ENCODE measurements at places on chromosomes 1 and 21.

DNA sequence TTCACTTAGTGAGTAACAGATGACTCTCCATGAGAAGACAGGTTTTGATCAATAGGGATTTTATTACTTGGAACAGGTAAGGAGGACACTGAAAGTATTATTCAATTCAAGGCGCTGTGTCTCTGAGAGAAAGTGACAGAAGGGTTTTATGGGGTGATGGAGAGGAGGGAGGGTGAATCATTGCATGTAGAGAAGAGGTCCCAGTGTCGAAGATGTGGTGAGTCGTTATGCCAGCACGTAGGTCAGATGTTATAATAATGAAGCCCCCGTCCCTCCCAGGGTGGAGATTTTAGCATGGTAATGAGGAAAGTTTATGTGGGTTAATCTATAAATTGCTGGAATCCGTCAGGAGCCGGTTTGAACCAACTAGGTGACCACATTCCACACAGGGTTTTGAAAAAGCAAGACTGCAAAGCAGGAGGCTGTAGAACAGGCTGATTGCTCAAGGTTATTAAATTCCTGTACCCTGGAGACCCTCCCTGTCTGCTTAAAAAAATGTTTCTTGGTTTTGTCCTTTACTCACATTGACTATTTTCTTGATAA lies 586.4 kb upstream of the TMPRSS15 start:
- DNase-seq: no peak

DNA sequence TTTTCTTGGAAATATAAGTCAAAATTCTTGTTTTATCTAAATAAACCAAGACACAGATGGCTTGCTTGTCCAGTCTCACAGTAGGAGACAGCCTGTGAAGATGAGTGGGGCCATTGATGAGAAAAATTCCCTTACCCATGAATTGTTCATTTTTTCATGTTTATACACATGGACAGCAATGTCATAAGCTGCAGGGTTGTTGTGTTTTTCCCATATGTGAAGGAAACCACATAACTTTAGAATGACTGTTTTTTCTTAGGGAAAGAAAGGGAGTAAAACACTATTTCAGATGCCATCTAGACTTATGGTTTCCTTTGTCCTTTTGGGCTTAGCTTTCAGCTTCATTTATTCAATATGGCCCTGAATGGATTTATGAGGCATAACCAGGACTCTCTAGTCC lies 622.5 kb upstream of the NR5A2 start:
- no peak for DNase-seq

GRCh38 chr1:171622152-171622462 lies at the start of gene MYOCOS:
Gene MYOCOS (plus strand): TSS chr1:171622243. CDS start chr1:171623884, 1,641 bp downstream.
- no peak for DNase-seq

GRCh38 chr1:20903437-20903836 lies 116.3 kb upstream of the HP1BP3 start:
- DNase-seq: no peak

- no peak for DNase-seq
Observed at GRCh38 chr1:199336745-199337640, 690.5 kb upstream of the NR5A2 start.

GRCh38 chr1:159171254-159171687 lies at the start of gene CADM3:
Gene CADM3 (plus strand): TSS chr1:159171615. CDS start chr1:159171766, 151 bp downstream.
- DNase-seq: no peak

- DNase-seq: no peak
Observed at GRCh38 chr1:69657971-69658370, 90.2 kb downstream of the LRRC7 start.

DNA sequence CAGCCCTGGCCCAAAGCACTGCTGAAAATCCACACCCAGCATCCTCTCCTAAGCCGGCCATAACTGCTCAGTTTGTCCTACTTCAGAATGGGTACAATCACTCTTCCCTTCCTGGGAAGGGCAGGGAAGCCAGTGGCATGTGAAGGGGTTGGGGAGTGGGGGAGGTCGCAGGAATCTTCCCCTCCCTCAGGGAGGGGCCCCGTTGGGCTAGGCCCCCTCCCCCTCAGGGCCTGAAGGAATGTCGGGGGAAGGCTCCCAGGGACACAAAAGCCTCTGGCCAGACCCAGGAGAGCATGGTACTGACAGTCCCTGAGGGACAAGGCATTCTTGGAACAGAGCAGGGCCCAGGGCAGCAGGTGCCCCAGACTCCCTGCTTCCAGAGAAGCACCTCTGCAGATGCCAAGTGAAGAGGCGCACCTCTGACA lies 1.2 kb downstream of the ELOVL1 start:
- no peak for DNase-seq

DNA sequence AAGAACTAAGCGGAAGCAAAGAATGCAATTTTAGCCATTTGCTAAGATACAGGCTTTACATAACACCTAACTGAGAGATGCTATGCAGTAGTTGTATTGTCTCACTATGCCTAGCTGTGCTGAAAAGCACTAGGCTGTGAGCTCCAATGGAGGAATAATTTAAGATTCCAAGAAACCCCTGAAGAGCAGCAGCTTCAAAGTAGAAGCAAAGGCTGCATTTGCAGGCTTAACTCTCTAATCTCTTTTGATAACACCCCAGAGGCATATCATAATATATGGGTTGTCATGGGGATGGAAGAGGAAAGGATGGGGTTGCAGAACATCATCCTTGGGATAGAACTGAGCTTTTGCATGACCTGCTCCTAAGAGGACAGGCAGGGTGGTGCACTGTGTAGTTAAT lies 102.0 kb downstream of the ERG start:
- DNase-seq: no peak

- no peak for DNase-seq
Observed at GRCh38 chr1:173554541-173555250, 48.2 kb downstream of the SLC9C2 start.

GRCh38 chr1:25654109-25654660 lies 37.6 kb downstream of the MAN1C1 start:
- no peak for DNase-seq

Data from stimulated activated CD8-positive, alpha-beta memory T cell treated with anti-CD3 and anti-CD28 coated beads, Interleukin-4, amount 100 ng/mL, for 4 hours (primary cell).